AG04450 (cell line): ENCODE measurements at places on chromosomes 1 and 21.

DNA sequence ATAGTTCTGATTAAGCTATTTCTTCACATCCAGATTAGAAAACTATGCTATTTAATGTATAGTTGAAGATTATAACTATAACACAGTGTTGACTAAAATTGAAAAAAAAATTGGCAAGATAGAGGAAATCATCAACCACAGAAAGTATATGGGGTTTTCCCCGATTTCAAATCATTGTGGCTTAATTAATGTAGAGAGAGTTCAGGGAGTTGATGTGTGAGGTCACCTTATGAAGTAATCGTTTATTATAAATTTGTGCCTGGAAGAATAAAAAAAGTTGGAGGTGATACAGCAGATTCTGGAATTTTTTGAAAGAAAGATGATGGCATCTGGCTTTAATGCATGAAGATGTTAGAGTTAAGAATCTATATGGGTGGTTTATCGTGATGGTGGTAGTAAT lies 84.3 kb downstream of the PTGS2 start:
- DNase-seq = no peak

GRCh38 chr1:94686882-94687281 lies 133.3 kb upstream of the SLC44A3 start:
- no peak for DNase-seq

GRCh38 chr1:32539584-32540571 lies 651 bp downstream of the ZBTB8A start:
- DNase-seq = no peak

DNA sequence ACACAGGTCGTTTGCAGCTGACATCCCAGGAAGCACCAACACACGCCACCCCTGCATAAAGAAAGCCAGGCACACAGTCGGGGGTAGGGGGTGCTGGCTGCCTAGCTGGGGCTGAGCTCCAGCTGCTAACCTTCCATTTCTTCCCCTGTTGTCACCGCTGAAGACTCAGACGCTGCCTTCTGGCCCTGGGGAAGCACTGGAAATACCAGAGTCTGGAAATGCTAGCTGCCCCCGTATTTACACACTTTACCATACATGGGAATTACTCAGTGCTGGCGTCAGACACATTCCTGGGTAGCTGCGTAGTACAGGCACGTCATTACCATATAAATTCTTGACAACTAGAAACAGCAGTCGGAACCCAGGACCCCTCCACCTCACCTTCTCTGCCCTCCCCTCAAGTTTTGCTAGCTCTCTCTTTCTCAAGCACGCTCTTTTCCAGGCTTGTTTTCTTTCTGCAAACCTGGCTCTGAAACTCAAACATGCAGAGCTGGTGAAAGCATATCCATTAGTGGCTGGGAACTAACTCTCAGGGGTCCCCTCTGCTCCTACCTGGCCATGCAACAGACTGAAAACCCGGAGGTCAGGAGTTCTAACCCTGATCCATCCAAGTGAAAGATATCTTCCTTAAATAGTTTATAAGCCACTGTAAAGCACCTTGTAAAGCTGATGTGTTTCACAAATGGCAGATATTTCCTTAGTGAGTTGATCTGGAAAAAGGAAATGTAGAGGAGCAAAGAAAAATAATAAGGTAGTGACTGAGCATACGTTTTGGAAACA lies 3.3 kb downstream of the CSRP1 start:
- DNase-seq = peak; percentile 98

DNA sequence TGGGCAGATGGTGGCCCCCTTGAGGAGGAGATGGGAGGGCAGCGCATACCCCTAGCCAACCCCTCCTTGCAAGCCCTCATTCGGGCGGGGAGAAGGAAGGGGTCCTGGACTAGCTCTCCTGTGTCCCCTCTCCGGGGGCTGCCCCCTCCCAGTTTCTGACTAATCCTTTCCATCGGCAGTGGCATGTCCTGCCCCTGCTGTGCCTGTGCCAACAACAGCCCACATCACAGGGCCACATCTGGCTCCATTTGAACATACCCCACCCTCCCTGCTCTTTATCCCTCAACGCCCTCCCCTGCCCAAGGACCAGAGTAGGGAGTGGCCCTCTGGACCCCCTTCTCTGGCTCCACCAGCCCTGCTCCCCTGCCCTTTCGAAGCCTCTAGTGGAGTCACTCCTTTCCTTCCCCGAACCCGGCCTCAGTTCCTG lies 11.0 kb upstream of the LMNA start:
- no peak for DNase-seq

- no peak for DNase-seq
These were observed 127.1 kb upstream of the ARHGEF16 start for GRCh38 chr1:3327389-3327702.

DNA sequence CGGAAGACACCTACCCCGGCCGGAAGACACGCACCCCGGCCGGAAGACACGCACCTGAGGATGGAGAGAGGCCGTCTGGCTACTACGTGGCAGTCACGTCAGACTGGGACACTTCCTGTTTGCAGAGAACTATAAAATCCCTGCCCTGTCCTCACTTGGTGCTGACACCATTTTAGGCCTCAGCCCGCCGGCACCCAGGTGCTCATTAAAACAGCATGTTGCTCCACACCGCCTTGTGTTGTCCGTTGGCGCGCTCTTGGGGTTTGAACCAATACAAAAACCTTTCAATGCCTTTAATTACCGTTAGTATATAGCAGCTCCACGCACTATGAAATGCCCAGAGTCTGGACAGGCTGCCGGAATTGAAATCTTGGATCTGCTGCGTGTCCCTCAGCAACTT lies 34.7 kb downstream of the VN1R5 start:
- no peak for DNase-seq

- no peak for DNase-seq
These were observed 254.5 kb downstream of the DNM3 start for GRCh38 chr1:172095846-172096245.

DNA sequence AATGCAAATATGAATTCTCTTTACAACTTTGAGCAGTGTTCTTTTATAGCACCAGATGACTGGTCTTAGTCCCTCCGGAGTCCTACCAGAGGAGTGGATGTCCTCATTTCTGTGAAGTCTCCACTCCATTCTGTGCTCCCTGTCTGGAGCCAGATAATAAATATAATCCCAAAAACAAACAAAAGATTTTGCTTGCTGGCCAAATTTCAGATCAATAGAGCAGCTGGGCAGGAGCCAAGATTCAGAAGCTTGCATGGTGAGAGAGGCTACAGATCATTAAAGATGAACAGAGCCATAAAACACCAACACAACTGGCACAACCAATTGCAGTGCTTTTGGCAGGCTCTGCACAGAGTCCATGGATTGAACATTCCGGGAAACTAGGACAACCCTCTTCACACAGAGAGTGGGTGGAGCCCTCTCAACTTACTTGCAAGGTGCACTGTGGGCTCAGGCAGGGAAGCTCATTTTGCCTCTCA lies 231.5 kb upstream of the SNX7 start:
- DNase-seq = no peak

- DNase-seq = no peak
These were observed 35.4 kb downstream of the PLPP3 start for GRCh38 chr1:56543783-56544612.

GRCh38 chr1:14681182-14681581 lies 82.7 kb downstream of the KAZN start:
- no peak for DNase-seq

DNA sequence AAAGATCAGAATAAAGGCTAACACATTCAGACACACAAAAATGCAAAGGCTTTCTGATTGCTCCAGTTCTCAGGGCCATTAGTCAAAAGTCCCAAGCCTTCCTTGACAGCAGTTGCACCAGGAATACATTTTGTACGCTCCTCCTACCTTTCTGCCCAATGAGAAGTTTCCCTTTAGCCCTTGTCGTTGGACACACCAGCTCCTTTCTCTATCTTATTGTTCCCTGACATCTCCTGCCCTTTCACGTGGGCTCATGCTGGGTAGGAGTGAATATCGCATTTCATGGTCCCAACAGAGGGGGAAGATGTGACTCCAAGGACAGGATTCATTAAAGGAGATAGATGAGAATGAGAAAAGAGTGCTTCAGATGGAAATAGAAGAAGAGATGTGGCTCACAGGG lies 33.5 kb upstream of the IFI16 start:
- DNase-seq = no peak

DNA sequence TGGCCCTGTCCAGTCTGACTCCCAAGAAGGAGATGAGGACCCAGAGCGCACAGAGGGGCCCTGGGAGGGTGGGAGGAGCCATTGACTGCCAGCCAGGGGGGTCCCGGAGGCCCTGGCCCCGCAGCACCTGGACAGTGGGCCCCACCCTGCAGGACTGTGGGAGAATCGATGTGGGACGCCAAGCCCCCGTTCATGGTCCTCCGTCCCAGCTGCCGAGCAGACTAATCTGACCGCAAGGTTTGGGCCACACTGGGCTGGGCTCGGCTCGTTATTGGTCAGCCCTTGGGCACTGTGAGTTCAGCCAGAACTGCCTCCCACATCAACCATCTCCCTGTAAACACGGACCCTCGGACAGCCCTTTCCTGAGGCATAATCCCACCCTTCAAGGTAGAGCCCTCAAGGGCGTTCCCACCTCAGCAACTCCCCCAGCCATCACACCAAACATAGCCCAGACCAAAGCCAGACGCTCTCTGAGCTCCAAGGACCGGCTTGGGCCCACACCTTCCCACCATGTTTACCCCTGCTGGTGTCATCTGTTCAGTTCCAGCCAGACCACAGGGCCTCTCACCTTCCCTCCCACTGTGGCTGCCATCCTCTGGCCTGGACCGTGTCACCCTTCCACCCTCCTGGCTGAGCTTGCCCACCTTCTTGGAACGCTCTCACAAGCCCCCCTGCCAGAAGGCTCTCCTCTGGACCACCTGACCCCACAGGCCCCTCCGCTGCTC lies 16.2 kb upstream of the POFUT2 start:
- DNase-seq = no peak

GRCh38 chr1:236027104-236027503 lies 37.8 kb downstream of the NID1 start:
- DNase-seq = no peak

DNA sequence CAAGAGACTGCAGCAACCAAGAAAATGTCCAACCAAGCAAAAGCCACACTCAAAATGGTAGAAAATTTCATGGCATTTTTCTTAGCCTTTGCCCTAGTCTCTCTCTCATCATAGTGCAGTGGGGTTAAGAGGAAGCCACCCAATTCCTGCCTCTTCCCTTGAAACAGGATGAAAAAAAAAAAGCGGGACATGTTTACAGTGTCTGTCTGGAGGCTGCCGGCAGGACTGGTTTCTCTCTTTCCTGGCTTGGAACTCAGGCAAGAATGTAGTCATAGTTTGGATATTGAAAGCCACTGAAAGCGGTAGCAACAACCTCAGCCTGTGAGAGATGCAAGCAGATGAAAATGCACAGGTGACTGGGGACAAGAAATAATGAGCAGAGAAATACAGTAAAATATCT lies 13.3 kb upstream of the TNFSF18 start:
- DNase-seq = no peak

GRCh38 chr1:27149084-27149761 lies 5.7 kb downstream of the SLC9A1 start:
- no peak for DNase-seq

- DNase-seq = no peak
These were observed 56.8 kb downstream of the GLIS1 start for GRCh38 chr1:53681977-53682685.

DNA sequence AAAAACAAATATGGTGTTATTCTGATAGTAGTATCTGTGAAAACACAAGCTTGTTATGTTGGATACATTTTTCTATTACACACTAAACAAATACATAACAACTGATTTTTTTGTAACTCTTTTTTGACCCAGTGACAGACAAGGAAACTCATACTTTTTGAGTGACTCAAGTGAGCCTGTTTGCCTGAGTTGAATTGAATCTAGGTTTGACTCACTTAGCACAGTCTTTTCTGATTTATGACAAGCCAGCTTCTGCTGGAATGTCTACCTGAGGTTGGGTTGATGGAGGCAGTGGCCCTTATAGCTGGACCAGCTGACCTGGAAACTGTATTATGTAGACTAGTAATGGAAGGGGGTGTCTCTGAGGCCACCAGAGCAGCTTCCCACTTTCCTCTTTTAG lies 4.2 kb upstream of the CLCA4 start:
- DNase-seq = no peak

- DNase-seq = no peak
These were observed 639.7 kb upstream of the USP24 start for GRCh38 chr1:55854911-55855310.

- no peak for DNase-seq
These were observed 2.5 kb upstream of the LMO4 start for GRCh38 chr1:87325982-87326738.

GRCh38 chr21:38329162-38329561 lies 72.4 kb downstream of the KCNJ15 start:
- no peak for DNase-seq

DNA sequence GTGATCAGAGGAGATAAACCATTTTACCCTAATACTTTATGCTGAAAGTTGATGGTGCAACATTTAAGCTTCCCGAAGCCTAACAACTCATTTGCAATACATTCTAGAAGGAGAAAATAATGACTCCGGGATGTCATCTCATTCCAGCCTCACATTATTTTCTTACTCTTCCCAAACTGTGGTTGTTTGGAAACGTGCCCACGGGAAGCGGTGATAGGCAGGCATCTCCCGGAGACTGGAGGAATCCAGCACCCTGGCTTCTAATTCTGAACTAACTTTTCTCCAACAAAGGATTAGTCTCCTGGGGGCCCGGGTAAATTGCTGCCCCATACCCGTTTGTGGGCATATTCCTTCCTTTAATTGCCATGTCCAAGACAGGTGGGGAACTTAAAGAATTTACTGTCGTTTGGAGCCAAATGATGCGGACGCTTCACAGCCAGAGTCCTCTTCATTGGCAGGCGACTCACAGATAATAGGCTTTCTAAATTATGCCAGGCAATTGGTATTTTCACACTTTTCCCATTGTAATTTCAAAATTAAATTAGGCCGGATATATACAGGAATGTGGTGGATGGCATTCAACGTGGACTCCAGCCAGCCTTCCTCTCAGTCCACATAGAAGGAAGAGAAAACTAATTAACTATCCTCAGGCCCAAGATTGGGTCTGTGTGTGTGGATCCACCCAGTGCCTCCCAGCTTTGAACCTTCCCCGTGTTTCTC lies 278.1 kb downstream of the AJAP1 start:
- DNase-seq = no peak

DNA sequence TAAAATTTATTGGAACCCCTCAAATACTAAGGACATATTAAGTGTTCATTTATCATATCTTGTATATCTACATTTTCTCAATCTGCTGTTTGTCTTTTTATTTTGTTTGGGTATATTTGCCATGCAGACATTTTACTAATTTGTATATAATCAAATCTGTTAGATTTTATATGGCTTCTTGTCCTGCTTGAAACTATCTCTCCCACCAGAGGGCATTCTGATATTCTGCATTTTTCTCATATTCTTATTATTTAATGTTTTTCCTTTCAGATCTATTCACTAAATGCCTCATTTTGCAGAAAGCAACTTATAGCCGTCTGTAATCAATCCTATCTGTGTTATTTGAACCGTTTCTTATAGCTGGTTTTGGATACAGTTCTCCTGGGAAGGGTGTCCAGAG lies 745.5 kb downstream of the LRRIQ3 start:
- no peak for DNase-seq
